ENCODE measurements at places on chromosomes 3 and 15. TPM values are rescaled to one million over a fixed set of nuclear protein-coding genes. Genes with fewer than 3 reads are reported as not detected.

DNA sequence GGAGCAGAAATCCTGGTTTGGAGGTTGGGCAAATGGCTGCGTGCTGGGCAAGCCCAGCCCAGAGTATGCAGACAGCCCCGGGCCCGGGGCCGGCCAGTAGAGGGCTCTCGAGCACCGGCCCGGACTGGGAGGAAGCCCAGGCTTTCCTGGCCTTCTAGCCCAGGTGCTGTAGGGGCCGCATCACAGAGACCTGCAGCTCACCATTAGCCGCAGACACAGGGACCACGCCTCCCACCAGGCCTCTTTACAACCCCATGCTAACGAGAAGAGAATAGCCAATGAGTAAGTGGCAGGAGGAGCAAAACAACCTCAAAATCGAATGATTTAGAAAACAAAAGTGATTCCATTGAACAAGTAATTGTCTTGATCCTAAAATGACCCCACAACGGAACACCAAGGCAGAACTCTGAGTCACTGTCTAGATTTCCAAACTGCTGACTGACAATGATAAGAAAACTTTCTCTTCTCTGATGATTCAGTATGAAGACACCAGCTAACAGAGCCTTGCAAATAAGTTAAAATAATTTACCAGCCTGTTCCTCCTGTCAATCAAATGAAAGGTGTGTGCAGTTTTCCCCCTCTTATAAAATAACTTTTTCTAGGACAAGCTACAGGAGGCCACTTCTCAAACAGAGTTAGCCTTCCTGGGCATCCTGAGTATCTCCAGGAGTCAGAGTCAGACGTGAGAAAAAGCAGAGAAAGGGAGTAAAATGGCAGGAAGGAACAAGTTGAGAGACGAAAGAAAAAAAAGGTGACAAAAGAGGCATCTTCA lies 102.2 kb downstream of the DGKG start:
- H3K4me1 ChIP-seq, result no peaks in the 10 kb centered on the region
- DNase-seq, result peak; percentile 58
- H3K36me3 ChIP-seq, result no peaks in the 10 kb centered on the region
- H3K4me3 ChIP-seq, result no peak overlapping the region
- H3K27ac ChIP-seq, result no peak overlapping the region
- H3K27me3 ChIP-seq, result no peaks in the 10 kb centered on the region

GOLGA8Q gene
- 1.1 TPM for total RNA-seq

- no peaks in the 10 kb centered on the region for H3K4me1 ChIP-seq
- no peak overlapping the region for H3K4me3 ChIP-seq
- DNase-seq, result no peak
- H3K27me3 ChIP-seq, result no peaks in the 10 kb centered on the region
- no peaks in the 10 kb centered on the region for H3K36me3 ChIP-seq
- H3K27ac ChIP-seq, result no peak overlapping the region
Measured at GRCh38 chr15:101528108-101528916, 38.8 kb upstream of the PCSK6 start.

- H3K4me1 ChIP-seq, result peaks cover 5% of the 10 kb centered on the region
- DNase-seq, result peak; percentile 68
- no peaks in the 10 kb centered on the region for H3K36me3 ChIP-seq
- H3K27me3 ChIP-seq, result no peaks in the 10 kb centered on the region
- peak overlapping the region; percentile 1 for H3K27ac ChIP-seq
Measured at GRCh38 chr3:144564011-144564410, 592.4 kb downstream of the DIPK2A start.

- peak; percentile 32 for DNase-seq
- H3K4me3 ChIP-seq, result peak overlapping the region; percentile 16
- no peaks in the 10 kb centered on the region for H3K27me3 ChIP-seq
- H3K36me3 ChIP-seq, result no peaks in the 10 kb centered on the region
Measured at GRCh38 chr3:150613709-150614480, 10.8 kb downstream of the SELENOT start.

DNA sequence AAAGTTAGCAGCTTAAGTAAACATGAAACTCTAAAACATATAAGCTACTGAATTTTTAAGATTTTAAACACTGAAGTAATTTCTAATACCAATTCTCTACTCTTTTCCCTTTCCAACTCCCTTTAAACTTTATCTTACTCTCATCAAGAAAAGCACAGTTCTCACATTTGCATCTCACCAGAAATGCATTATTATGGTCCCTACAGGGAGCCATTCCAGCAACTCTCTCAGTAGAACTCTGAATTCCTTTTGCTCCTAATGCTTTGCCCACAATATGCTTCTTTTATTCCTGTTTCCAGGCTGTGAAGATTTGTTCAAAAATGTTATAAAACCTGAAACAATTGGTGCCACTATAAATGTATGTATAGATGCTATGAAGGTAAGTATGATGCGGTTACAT lies 83.4 kb downstream of the TFDP2 start:
- no peak overlapping the region for H3K4me3 ChIP-seq
- DNase-seq, result no peak
- no peak overlapping the region for H3K27ac ChIP-seq
- no peaks in the 10 kb centered on the region for H3K36me3 ChIP-seq
- no peaks in the 10 kb centered on the region for H3K4me1 ChIP-seq
- H3K27me3 ChIP-seq, result no peaks in the 10 kb centered on the region

DNA sequence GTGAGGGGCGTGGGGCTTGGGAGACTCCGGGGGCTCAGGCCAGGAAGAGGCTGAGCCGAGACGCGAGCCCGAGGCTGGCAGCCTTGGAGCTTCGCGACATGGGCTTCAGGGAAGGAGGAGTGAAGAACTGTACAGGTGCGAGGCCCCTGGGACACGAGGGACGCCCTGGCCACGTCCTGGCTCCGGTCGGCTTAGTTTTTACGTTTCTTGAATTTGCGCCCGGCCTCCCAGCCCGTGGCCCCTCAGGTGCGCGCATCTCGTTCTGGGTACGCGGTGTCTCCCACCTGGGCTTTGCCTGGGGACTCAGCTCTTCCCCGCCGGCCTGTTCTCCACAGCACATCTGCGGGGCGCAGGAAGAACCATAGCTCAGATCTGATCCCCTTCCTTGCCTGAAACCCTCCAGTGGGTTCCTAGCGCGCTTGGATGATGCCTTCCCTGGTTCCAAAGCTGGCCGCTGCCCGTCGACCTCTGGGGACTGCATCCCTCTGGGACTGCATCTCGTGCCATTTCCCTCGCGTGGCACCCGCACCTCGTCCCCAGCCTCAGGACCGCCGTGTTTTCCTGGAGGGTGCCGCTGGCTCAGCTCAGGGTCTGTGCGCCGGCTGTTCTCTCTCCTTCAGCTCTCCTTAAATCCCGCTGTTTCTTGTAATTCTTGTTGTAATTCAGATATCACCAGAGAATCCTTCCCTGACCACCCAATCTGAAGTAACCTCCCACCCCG lies 614 bp downstream of the CHCHD6 start:
- peak overlapping the region; percentile 35 for H3K4me3 ChIP-seq
- DNase-seq, result no peak
- H3K27me3 ChIP-seq, result peaks cover 4% of the 10 kb centered on the region
- H3K36me3 ChIP-seq, result no peaks in the 10 kb centered on the region

ZBED2 gene
- not detected for total RNA-seq

EHHADH gene
- 5.8 TPM for total RNA-seq

DNA sequence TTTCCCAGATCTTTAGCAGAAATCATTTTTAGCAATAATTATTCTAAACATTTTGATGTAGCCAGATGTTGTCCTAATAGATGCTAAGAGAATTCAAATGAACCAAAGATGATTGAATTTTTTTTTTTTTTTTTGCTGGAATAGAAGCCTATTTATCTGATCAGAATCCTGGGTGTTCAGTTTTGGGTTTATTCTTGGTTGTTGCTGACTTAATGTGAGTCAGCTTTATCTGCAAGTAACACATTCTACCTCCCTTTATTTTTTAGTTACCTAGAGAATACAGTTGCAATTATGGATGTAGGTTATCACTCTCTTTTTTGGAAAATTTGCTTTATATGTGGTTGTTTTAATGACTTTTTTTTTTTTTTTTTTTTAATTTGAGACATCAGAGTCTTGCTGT lies 6.4 kb downstream of the CEP97 start:
- peaks cover 18% of the 10 kb centered on the region for H3K4me1 ChIP-seq
- no peaks in the 10 kb centered on the region for H3K27me3 ChIP-seq
- DNase-seq, result no peak
- H3K4me3 ChIP-seq, result no peak overlapping the region
- H3K27ac ChIP-seq, result no peak overlapping the region
- peaks cover 27% of the 10 kb centered on the region for H3K36me3 ChIP-seq

DNA sequence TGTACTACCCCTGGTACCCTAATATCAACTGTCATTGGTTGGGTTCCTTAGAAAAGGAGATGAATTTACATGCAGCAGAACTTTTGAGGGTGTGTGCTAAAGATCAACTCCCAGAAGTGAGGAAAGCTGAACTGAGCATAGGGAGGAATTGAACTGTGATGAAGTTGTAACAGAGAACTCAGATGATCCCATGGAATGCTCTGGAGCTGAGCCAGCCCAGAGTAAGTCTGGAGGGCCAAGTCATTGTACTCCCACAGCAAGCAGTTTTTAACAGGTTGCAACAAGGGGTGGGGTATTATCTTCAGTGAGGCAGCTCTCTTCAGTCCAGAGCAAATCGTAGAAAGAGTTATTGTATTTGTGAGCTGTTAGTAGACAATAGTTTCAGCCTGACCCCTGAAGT lies 572.3 kb downstream of the PYDC2 start:
- no peaks in the 10 kb centered on the region for H3K27me3 ChIP-seq
- no peak overlapping the region for H3K27ac ChIP-seq
- H3K4me3 ChIP-seq, result no peak overlapping the region
- no peaks in the 10 kb centered on the region for H3K4me1 ChIP-seq
- no peak for DNase-seq

- no peaks in the 10 kb centered on the region for H3K4me1 ChIP-seq
- no peak overlapping the region for H3K27ac ChIP-seq
- no peaks in the 10 kb centered on the region for H3K36me3 ChIP-seq
- no peaks in the 10 kb centered on the region for H3K27me3 ChIP-seq
Measured at GRCh38 chr3:69752241-69752640, 13.0 kb downstream of the MITF start.

DNA sequence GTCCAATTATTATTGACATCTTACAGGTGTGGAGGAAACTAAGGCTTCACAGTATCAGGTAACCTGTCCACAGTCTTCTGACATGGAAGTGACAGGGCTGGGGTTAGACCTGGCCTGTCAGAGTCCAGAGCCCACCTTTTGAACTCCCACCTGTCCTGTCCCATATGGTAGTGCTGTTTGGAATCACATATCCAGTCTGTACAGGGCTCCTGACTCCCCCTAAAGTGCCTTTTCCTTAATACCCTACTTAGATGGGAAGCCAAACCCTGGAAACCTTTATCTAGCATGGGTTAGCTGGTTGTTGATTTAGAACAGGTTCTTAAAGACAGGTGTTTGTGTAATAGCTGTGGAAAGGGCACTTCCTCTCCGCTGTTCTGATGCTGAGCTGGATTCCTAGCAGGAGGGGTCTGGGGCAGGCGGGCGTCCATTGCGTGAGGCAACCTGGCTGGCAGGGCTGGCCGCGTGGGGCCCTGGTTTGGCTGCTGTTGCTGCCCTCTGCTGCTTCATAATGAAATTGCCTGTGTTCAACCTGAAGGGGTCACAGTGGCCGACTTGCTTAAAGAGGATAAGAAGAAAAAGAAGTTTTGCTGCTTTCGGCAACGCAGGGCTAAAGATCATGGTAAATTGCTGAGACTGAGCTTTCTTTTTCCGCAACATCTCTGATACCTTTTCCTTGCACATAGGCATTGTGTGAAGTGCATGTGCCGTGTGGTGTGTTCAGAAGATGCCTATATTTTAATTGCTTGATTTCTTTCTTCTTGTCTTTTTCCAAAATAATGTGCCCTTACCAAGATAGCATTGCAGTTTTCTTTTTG lies 136.2 kb downstream of the CHDH start:
- no peaks in the 10 kb centered on the region for H3K36me3 ChIP-seq
- DNase-seq, result peak; percentile 72
- H3K4me3 ChIP-seq, result no peak overlapping the region

DNA sequence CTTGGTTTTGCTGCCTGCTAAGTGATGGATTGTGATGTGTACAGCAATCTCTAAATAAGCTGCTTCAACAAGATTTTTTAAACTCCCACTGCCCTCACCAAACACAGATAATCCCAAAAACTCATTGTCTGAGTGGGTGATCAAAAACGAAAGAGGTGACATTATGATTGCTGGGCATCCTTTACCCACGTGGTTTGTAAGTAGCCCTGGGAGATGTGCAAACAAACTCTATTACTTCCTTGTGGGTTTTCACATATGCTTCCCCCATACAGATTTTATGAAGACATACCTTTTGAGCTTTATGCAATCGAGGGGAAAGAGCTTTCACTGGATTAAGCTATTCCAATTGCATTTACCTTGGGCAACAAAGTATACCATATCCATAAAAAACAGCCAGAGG lies 1000.4 kb downstream of the FHIT start:
- no peak overlapping the region for H3K27ac ChIP-seq
- no peaks in the 10 kb centered on the region for H3K27me3 ChIP-seq
- H3K4me1 ChIP-seq, result no peaks in the 10 kb centered on the region
- no peaks in the 10 kb centered on the region for H3K36me3 ChIP-seq
- DNase-seq, result no peak

- DNase-seq, result peak; percentile 1
- H3K36me3 ChIP-seq, result no peaks in the 10 kb centered on the region
- H3K4me1 ChIP-seq, result no peaks in the 10 kb centered on the region
Measured at GRCh38 chr15:37682304-37682703, 252.1 kb upstream of the TMCO5A start.

XPC gene
- total RNA-seq, result 36.8 TPM

GRCh38 chr3:43995547-43996378 lies 245.9 kb upstream of the TOPAZ1 start:
- no peaks in the 10 kb centered on the region for H3K36me3 ChIP-seq
- H3K27ac ChIP-seq, result no peak overlapping the region
- DNase-seq, result no peak
- no peak overlapping the region for H3K4me3 ChIP-seq

PP2D1 gene
- total RNA-seq, result not detected

GRCh38 chr3:161221806-161222600 lies 892 bp downstream of the NMD3 start:
- peaks cover 27% of the 10 kb centered on the region for H3K4me1 ChIP-seq
- H3K27ac ChIP-seq, result peak overlapping the region; percentile 83
- peak overlapping the region; percentile 94 for H3K4me3 ChIP-seq
- peak; percentile 42 for DNase-seq
- H3K27me3 ChIP-seq, result no peaks in the 10 kb centered on the region

DNA sequence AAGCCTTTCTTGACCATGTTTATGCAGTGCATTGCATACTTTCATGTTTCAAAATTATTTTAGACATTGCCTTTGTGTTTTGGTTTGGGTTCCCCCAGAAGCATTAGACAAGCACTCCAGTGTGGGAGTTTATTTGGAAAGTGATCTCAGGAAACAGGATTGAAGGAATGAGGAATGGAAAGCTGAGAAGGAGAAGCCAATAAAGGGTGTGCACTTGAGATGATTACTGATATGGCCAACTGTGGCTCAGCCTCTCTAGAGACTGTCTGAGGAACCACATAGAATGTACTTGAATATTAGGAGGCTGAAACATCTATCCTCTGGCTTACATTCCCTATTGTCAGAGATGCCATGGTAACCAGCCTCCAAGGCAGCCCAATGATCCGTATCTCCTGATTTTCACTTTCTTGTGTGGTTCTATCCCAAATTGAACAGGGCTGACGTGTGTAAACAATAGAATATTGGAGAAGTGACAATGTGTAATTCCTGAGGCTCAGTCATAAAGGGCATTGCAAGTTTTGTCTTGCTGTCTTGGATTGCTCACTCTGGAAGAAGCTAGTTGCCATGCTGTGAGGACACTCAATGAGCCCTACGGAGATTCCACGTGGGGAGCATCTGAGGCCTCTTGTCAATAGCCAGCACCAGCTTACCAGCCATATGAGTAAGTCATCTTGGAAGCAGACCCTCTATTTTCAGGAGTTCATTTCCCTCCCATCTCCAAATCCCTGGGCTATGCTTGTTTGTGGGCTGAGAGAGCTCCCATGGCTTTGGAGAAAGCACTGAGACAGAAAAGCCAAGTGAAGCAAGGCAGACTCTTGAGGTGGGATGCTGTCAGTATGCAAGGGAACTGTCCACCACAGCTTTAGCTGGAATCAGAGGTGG lies 84.7 kb downstream of the SCN11A start:
- DNase-seq, result no peak
- H3K27ac ChIP-seq, result no peak overlapping the region
- peaks cover 4% of the 10 kb centered on the region for H3K27me3 ChIP-seq
- no peaks in the 10 kb centered on the region for H3K36me3 ChIP-seq
- H3K4me3 ChIP-seq, result no peak overlapping the region
- H3K4me1 ChIP-seq, result no peaks in the 10 kb centered on the region

Measured in endothelial cell of umbilical vein (primary cell).